ENCODE measurements at places on chromosomes 1 and 21.

DNA sequence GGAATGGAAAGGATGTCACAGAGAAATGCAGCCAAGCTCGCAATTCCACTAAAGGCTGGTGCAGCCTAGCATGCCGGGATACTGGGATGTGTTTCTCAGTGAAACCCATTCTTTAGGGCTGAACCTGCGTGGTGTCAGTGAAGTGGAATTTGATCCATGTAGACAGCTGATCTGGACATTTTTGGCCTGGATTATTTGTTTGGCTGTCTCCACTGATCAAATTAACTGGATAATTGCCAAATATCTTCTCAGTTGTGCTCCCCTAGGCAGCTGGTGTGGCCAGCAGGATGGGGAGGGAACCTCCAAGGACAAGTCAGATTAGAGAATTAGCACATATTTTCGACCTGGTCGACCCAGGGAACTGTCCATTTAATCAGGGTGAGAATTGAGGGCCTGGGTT is 318.4 kb downstream of the RPS6KC1 start:
- DNase-seq = no peak

GRCh38 chr1:20630729-20631128 is 2.5 kb upstream of the PINK1 start:
- no peak for DNase-seq

DNA sequence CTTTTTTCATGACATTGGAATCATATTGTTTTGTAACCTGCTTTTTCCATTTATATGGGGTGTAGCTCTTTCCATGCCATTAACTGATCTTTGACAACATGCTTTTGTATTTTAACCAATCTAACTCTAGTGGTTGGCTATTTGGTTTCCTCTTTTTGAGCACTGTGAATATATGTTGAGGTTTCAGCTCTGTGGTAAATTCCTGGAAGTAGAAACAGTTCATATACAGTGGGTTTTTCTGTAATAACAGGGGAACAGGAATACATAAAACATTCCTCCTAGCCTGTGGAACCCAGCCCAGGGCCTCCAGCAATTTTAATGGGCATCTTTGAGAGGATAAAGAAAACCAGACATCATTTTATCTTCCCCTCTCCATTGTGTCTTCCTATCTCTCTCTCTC is 17.4 kb downstream of the AZIN2 start:
- DNase-seq = peak; percentile 81

- no peak for DNase-seq
These were observed 12.4 kb downstream of the CDA start for GRCh38 chr1:20601129-20601825.

DNA sequence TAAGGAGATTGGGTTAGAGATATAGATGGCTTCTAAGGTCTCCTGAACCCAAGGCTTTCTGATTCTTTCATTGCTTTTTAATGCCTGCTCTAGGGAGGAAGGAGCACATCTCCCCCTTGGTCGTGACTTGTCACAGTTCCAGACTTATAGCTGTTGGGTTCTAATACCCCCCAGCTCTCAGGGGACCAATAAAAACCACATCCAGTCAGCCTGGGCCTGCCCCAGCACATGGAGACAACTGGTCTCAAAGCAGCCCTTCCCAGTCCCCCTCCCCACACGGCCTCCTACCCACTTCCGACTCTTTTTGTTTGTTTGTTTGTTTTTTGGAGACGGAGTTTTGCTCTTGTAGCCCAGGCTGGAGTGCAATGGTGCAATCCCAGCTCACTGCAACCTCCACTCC is 23.3 kb downstream of the QSOX1 start:
- DNase-seq = no peak

- DNase-seq = no peak
These were observed 40.6 kb upstream of the PLA2G5 start for GRCh38 chr1:20029178-20029912.

- DNase-seq = no peak
These were observed 85.9 kb downstream of the BCAR3 start for GRCh38 chr1:93595743-93596142.

DNA sequence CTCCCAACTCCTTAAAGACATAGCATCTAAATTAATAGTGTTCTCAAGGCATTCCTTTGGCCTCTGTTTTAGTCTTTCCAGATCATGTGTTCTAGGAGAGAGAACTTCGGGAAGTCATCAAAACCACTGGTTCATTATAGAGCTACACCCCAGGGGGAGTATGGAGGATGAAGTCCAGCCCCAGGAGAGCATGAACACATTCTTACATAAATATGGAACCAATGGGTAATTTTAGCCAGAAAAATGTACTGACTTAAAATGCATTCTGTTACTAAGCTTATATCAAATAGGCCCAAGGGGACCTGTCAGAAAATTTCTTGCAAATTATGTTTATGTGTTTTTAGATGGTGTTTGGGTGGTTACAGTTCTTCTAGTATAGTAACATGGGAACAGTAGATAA is 165.2 kb downstream of the NTMT2 start:
- no peak for DNase-seq

DNA sequence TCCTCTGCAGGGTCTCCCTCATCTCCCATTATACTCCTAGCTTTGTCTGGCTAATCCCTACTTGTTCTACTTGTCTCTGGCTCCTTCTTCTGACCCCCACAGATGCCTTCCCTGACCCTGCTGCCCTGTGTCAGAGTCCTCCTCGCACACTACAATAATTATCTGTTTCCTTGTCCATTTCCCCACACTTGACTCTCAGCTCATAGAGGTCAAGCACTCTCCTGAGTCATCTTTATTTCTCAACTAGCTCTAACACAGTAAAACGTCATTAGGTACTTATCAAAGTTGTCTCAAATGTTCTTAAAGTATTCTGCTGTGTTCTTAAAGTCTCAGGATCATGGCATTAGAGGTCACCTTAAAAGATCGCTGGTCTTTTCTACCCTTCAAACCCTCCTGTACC is 47.1 kb downstream of the C8A start:
- no peak for DNase-seq

- DNase-seq = peak; percentile 92
These were observed at the start of gene RNF11 for GRCh38 chr1:51235673-51236530. TSS of gene RNF11 (plus strand) at chr1:51236273. CDS start at chr1:51236757, 484 bp downstream.

DNA sequence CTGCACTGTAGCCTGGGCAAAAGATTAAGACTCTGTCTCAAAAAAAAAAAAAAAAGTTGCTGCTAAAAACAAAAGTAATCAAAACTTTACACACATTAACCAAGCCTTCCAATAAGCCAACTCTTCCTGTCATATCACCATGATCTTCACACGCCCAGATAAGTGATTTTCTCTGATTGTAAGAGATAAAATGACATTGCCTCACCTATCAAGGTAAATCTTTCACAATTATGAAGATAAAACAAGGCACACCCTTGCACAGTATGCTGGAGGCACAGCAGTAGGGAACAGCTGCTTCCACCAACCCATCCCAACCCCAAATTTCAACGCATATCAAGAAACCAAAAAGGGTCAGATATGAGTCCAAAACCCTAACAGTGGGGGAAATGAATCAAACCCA is 8.8 kb upstream of the TIAM1 start:
- DNase-seq = no peak

GRCh38 chr1:196689001-196689400 is 37.2 kb downstream of the CFH start:
- no peak for DNase-seq

DNA sequence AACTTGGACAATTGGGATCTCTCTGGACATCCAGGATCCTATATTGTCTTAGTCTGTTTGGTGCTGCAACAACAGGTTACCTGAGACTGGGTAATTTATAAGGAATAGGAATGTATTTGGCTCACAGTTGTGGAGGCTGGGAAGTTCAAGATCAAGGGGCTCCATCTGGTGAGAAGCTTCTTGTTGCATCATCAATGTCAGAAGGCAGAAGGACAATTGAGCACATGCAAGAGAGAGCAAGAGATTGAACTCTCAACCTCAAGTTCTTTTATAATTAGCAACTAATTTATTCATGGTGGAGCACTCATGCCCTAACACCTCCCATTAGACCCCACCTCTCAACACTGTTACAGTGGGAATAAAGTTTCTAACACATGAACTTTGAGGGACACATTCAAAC is 124.7 kb upstream of the ETV3 start:
- no peak for DNase-seq

DNA sequence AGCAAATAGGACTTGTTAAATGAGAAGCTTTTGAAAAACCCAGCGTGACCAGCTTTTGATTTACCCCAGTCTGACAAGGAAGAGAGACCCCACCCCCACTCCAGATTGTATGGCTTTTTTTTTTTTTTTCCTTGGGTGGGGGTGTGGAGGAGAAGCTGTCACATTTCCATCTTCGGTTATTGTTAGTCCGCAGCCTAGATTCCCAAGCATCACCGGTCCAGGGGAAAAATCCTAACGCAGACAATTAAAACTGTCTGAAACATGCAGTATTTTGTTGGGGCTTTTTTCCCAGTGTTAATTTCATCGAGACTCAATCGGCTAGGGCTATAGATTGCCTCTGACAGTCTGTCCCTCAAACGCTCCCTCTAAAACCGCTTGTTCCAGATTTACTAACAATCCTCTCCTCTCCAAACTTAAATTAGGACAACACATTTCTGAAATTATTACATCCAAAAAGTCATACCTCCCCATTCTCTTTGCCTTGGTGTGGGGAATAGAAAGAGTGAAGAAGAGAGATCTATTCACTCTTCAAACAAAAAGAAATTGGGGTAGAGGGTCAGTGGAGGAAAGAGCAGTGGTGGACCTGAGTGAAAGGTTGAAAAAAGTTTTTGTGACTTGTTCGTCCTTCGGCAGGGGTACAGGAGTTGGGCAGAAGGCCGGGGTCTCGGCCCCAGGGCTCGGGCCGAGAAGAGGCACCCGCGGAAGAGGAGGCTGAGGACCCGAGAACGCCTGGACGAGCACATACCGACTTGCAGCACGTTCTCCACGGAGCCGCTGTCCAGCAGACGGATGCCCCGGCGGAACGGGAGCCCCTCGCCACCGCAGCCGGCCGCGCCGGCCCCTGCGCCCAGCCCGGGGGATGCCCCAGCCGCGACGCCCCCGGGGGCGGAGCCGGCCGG is 1.1 kb downstream of the ZSWIM5 start:
- peak; percentile 6 for DNase-seq

GRCh38 chr1:24348196-24348595 is 29.0 kb downstream of the GRHL3 start:
- DNase-seq = no peak

DNA sequence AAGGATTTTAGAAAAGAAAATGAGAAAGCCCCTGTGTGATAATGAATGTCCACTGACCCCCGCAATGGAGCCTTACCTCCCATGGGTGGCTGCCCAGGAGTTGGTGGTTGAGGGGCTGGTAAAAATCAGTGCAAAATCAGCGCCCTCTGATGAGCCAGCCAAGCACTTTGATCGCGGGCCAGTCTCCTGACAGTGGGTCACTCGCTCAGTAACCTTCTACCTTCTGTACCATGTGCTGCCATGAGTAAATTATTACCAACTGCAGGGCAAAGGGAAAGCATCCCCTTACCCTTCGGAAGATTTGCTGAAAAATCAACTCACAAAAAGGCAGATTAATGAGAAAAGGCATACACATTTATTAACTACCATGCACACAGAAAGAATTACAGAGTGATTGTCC is 58.8 kb downstream of the KCNK1 start:
- DNase-seq = no peak

- no peak for DNase-seq
These were observed 4.7 kb upstream of the PCSK9 start for GRCh38 chr1:55034476-55035133.

GRCh38 chr1:111743679-111744101 is 4.5 kb upstream of the INKA2 start:
- DNase-seq = peak; percentile 89

GRCh38 chr1:74822851-74823401 is 90.0 kb downstream of the TYW3 start:
- DNase-seq = no peak

GRCh38 chr1:78126506-78126905 is 80.7 kb downstream of the GIPC2 start:
- DNase-seq = no peak

- DNase-seq = no peak
These were observed 1.7 kb upstream of the NEGR1 start for GRCh38 chr1:72284084-72284347.

DNA sequence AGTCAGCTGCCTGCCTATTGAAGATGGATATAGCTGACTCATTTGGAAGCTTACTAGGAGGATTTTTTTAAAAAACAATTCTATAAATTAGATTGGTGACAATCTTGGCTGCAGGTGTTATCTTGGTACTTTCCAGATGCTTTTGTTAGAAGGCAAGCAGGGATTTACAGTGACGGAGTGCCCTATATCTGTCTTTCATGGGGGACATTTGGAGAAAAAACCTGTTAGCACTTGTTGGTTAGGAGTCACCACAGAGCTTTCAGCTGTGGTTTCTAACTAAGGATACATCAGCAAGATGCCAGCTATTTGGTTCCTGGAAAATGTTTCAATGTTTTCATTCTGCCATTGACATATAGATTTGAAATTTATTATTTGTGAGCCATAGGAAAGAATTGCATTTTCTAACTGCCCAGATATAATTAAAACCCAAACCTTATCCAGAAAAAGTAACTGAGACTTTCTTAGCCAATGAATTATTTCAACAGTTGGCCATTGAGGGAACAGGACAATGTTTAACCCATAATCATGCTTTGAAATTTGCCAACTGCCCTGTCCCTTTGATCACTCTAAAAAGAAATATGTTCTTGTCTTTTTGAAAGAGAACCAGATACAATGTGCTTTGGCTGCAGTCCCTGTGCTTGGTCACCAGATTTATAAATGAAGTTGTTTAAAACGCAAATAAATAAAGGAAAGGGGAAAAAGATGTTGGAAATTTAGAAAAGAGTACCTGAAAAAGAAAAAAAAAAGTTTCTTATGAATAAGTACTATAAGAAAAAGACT is 761.0 kb upstream of the CXADR start:
- DNase-seq = no peak

DNA sequence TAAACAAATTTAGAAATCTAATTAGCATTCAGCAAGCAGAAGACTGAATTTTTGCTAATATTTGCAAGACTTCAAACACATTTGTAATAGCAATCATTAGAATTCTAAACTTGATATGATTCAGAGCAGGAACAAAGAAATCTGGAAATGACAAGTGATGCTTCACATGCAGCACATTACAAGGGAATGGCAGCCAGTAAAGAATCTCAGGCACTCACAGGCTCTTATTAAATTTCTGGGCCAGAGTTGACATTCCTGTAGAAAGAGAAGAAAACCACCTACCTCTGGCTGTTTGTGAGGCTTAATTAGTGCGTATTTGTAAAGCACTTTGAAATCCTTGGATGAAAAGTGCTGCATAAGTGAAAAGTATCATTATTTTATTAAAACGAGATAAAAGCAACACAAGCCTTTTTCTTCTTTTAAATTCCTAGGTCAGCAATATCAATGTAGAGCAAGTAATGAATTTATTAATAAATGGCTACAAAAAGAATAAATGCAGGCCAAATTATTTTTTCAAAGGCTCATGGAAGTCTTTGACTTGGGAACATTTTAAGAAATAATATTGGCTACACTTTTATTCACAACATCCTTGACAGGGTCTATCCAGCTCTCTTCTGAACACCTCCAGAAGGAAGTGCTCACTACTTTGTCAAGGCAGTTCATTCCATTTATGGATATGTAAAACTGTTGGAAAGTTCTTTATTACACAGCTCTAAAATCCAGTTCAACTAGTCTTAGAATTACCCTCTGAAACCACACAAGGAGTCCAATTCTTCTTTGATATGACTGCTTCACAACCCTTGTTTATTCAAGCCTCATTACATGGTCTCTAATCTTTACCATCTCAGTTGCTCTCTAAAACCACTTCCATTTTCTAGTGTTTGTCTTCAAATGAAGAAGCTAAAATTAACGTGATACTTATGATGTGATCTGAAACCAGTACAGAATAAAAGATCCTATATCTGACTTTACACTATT is 32.1 kb upstream of the SCYL3 start:
- DNase-seq = no peak

GRCh38 chr1:93579891-93580290 is 101.7 kb downstream of the BCAR3 start:
- no peak for DNase-seq
